ENCODE measurements at places on chromosomes 2 and 18.

DNA sequence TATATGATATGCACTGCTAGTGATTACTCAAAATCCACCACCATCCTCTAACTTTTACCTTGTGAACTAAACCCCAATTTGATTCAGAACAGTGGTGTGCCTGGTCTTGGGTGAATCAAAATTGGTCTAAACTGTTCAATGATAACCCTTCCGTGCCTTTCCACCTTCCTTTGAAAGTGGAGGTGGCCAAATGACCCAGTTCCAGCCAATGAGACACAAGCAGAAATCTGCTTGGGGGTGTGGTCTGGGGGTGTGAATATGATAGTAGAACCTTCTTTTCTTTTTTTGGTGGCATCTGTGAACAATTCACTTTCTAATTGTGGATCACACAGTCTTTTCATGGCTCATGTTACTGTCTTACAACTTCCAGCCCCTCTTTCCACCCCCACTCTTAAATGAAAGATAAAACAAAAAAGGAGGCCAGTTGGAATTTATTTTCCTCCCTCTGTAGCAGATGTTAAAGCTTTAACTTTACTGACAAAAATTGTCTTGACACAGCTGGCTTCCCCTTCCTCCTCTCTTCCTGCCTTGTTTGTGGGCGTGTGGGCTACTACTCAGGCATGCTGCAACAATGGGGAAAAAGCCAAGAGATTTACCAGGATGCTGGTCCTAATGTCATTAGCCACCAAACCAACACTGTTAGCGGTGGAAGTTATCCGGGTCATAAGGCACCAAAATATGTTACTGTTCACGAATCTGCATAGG is 58.8 kb upstream of the ANKRD44 start:
- DNase-seq: no peak

DNA sequence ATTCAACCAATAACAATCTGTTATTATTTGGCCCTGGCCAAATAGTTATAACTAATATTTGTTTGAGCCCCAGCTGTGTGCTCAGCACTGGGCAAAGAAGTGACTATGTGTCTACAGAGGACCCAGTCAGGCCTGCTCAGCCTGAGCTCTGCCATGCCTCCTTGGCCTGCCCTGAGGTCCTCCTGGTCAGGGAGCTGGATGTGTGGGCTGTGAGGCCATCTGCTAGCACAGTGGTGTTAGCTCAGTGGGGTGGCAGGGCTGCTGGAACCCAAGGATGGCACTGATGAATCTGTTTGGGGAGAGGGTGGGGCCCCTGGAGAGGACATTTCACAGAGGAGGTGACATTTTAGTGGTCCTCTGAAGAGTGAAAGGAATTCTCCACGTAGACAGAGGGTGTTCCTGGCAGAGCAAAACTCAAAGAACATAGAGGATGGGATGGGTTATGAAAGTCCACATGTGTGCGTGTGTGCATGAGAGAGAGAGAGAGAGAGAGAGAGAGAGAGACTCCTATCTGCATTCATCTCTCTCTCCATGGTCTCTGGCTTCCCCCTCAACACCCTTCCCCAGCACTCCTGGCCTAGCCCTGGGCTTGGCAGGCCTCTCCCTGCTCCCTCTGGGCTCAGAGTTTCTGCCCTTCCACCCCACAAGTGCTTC is 21.2 kb upstream of the ATOH8 start:
- DNase-seq: no peak

GRCh38 chr18:26307161-26307773 is 81.0 kb downstream of the TAF4B start:
- DNase-seq: peak; percentile 54

DNA sequence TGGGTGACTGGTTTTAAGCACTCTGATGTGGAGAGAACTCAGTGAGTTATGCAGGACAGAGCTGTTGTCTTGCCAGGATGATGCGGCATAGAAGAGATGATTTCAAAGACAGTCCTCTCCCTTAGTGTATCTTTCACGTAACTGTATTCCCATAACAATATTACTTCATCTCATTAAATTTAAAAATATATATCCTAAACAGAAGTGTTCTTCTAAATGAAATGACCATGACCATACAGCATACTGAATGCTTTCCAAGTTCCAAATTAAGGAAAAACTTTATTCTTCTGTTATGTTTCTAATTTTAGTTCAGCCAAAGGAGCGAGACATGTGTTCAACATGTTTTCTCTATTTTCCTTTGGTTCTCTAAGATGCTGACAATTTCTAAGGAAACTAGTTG is 600.1 kb upstream of the FSHR start:
- no peak for DNase-seq

- DNase-seq: peak; percentile 44
Measured at GRCh38 chr2:234257859-234258561, 207.5 kb downstream of the SPP2 start.

GRCh38 chr2:26735883-26736588 is 28.0 kb upstream of the SLC35F6 start:
- no peak for DNase-seq

DNA sequence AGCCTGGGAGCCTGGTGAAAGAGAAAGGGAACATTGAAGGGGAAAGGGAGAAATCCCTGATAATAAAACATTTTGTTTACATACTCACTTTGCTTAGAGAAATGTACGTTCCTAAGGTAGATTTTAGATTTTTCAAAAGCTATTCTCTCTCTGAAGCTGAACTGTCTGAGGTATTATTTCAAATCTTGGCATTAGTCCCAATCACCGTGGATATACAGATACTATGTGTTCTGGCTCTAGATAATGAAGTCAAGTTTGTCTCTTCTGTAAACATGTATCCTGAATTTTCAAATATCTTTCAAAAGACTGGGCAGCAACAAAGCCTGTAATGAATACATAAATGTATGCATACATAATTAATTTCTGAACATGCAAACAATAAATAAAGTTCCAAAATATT is 1104.2 kb upstream of the FAM98A start:
- no peak for DNase-seq

DNA sequence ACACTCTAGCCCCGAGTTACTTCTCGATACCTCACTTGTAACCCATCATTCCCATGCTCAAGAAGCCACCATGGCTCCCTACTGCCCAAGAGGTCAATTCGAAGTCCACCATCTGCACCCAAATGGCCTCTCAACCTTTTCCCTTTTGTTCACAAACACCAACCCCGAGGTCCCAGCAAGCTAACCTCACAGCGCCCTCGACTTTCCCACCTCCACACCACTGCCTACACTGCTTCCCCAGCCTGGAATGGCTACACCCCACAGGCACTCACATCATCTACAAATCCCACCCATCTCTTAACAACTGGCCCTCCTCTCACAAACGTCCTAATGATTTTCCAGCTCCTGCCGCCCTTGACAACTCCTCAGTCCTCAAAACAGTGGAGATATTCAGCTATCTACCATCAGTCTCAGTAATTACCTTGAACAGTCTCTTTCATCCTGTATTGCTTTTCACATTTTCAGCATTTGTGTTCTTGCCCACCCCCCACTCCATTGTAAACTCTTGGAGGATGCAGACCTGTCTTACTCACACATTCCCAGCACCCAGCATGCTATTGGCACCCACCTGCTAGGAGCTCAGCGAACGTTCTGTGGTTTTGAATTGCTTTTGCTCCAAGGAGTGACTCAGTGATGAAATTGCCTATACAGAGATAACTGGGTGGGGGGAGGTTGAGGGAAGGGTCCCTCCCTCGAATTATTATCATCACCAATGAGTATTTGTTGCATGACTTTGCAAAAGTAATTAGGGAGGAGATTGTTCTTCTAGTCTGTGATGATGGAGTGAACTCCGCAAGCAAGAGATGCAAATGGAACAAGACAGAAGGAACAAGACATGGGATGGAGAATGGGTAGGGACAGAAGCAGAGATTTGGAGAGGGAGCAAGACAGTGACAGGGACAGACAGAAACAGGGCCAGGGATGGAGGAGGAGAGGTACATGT is 106.8 kb downstream of the CYP26B1 start:
- DNase-seq: no peak

DNA sequence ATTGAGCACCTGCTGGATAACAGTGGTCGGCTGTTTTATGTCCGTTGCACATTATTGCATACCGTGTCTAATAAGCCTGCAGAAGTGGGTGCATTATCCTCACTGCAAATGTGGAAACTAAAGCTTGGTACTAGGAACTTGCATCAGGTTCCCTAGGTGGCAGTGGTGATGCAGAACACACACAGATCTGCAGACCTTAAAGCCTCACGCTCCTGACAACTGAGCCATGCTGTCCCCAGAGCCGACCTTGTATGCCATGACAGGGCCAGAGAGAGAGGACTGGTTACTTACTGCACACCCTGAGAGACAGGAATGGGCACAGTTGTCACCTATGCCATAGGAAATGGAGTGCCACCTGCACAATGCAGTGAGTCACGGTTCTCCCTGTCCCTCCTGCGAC is 151.8 kb downstream of the SH3RF3 start:
- DNase-seq: no peak

GRCh38 chr18:55376387-55376786 is 211.6 kb downstream of the TCF4 start:
- DNase-seq: no peak

GRCh38 chr2:236507393-236508085 is 62.1 kb upstream of the ACKR3 start:
- no peak for DNase-seq

DNA sequence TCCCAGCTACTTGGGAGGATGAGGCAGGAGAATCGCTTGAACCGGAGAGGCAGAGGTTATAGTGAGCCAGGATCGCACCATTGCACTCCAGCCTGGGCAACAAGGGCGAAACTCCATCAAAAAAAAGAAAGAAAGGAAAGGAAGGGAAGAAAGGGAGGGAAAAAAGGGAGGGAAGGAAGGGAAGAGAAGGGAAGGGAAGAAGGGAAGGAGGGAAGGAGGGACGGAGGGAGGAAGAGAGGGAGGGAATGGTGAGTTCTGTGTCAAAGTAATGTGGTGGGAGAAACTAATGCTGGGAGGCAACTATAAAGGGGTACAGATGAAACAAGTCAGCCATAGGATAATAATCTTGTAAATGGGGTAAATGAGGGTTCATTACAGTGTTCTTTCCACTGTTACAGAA is 45.7 kb downstream of the MEMO1 start:
- DNase-seq: no peak

DNA sequence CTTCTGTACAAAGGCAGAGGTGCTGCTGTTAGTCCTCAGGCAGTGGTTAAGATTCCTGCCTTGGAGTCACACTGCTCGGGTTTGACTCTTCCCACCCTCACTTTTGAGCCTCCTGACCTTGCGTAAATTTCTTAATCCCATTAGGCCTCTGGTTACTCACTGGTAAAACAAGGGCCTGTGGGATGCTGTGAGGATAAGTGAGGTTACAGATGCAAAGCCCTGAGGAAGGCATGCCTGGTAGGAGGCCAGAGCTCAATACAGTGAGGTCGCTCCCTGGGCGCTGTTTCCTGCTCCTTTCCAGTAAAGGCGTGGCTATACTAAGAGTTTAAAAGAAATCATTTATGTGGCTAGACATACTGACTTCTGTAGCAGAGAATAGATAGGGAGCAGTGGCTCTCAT is 127.5 kb upstream of the TMEM200C start:
- DNase-seq: no peak

- DNase-seq: no peak
Measured at GRCh38 chr2:198587741-198588140, 783.3 kb downstream of the PLCL1 start.

- no peak for DNase-seq
Measured at GRCh38 chr18:75097491-75098225, 111.3 kb downstream of the PTGR3 start.

DNA sequence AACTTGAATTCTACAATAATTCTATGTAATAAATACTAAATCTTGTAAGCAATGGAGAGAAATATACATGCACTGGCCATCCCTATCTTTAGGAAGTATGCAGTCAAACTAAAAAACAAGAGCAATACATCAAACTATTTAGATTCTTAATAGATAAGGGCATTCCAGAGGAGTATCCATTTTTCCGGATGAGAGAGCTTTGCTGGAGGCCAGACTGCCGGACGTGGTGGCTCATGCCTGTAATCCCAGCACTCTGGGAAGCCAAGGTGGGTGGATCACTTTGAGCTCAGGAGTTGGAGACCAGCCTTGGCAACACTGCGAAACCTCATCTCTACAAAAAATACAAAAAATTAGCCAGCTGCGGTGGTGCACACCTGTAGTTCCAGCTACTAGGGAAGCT is 60.8 kb downstream of the KIF5C start:
- no peak for DNase-seq

- no peak for DNase-seq
Measured at GRCh38 chr18:79405781-79406575, 10.2 kb downstream of the NFATC1 start.

GRCh38 chr2:195663007-195663406 is 6.0 kb downstream of the SLC39A10 start:
- DNase-seq: no peak

GRCh38 chr2:19720306-19720705 is 181.5 kb downstream of the TTC32 start:
- DNase-seq: no peak

- no peak for DNase-seq
Measured at GRCh38 chr2:53353135-53354114, 414.2 kb upstream of the CHAC2 start.

DNA sequence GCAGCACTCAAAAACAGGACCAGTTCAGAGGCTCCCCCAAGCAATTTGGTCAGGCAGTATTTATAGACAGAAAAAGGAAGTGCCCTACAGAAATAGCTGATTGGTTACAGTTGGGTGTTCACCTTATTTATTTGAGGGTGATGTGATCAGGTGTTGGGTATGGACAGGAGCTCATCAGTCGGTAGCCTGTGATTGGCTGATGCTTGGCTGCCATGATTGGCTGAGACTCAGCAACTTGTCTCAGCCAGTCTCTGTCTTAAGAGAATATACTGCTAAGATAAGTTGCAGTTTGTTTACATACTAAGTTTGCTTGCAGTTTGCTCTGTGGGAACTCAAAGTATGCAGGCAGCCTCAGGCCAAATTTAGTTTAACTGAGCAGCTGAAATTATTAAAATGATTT is 9.4 kb downstream of the ABCG8 start:
- no peak for DNase-seq

DNA sequence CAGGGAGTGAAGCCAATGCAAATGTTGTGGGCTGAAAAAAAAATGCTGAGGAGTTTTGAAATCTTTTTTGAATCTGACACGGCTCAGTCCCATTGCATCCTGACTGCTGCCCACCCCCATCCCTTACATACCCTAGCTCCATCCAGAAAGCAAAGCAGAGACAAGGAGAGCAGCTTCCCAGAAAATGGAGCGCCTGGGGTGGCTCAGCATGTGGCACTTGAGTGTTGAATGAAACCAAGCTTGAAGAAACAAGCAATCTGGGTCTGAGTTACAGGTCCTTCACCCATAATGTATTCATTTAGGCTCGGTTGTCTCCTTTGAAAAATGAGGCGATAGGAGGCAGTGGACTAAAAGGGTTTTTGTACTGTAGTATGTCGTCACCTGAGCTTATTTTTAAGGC is 244.2 kb upstream of the ACVR2A start:
- no peak for DNase-seq

DNA sequence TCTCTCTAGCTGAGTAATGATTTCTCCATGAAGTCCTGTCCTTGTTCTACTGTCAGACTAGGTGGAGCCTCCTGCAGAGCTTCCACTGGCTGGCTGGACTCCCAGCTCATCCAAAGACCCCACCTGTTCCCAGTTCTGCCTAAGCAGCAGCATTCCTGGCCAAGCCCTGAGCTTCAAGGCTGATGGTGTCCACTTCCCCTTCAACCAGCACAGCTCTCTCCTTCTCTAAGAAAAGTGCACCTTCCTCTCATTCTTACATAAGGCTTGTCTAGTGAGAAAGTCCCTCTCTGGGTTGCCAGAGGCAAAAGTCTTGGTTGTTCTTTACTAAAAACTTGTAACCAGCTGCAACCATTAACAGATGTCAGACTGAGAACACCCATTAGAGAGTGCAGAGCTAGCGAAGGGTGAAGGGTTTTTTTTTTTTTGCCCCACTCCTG is 58.9 kb downstream of the CXCR4 start:
- no peak for DNase-seq

All from NCI-H1436 (cell line).